ENCODE measurements at places on chromosomes 7 and 10. TPM values are rescaled to one million over a fixed set of nuclear protein-coding genes. Genes with fewer than 3 reads are reported as not detected.

DNA sequence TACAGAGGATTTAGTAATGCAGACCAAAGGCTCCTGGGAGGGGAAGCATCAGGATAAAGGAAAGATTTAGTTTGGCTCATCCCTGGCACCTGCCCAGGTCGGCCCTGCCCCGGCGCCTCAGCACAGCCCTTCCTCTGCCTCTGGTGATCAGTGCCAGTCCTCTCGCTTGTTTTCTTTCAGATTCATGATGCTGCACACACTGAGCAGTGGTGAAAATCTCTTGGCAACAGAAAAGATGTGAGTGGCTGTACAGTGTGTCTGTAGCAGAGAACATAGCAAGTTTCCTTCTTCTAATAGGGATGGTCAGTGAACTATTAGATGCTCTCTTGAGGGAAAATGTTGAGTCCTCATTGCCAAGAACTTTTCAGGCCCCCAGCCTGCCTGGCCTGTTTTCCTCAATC, 994.1 kb downstream of the KCNMA1 start:
- peak; percentile 60 for ATAC-seq

DNA sequence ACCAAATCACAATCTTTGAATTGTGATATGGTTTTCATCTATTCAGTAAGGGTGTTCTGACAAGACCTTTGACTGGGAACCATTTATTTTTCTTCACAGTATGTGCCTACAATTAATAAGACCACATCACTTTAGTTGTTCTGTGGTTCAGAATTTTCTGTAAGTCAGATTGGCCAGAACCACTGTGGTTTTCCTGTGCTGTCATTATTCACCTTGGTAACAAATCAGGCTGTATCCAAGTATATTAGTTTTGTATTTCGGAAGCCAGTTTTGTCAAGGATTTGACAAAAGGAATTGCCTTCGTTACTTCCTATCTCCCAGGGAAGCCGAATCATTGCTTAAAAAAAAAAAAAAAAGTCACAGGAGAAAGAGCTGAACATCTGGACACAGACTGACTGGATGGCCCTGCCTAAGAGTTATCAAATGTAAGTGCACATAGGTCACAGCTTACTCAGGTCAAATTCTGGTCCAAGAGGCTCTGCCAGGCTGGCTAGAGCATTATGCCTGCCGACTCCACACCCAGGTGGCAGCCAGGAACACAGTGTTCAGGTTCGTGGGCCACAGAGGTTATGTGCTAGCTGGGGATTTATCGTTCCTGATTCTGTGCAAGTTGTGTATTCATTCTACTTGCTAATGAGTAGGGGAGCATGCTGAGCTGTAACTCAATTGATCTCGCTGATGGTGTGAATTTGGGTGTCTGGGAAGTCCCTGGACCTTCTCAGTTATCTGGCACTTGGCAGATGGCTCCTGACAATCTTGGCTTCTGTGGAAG, 175.3 kb downstream of the JAZF1 start:
- ATAC-seq, result no peak

DNA sequence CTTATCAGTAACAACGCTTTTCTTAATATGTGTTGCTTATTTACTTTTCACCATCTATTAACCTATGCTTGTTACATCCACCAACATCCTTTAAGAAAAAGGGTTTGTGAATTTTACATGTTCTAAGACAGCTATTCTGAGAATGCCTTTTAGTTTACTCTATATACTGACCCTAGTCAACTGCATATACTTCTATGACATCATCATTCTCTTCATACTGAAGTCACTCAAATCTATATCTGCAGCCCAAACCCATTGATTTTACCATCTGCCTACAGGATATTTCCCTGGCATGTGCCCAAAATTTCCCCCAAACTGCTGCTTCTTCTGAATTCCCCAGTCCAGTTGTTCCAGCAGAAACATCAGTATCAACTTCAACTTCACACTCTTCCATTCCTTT, 94.6 kb upstream of the FAM204A start:
- ATAC-seq, result no peak

GRCh38 chr10:7563368-7563767, 103.4 kb downstream of the ITIH5 start:
- peak; percentile 27 for ATAC-seq

ERVW-1 gene
- not detected for total RNA-seq

HNRNPF gene
- total RNA-seq, result 166 TPM

ABCC2 gene
- total RNA-seq, result 1.5 TPM
